ENCODE measurements at places on chromosomes 7 and 10.

- no peak for DNase-seq
These were observed 125.7 kb downstream of the ADCY1 start for GRCh38 chr7:45699726-45700390.

DNA sequence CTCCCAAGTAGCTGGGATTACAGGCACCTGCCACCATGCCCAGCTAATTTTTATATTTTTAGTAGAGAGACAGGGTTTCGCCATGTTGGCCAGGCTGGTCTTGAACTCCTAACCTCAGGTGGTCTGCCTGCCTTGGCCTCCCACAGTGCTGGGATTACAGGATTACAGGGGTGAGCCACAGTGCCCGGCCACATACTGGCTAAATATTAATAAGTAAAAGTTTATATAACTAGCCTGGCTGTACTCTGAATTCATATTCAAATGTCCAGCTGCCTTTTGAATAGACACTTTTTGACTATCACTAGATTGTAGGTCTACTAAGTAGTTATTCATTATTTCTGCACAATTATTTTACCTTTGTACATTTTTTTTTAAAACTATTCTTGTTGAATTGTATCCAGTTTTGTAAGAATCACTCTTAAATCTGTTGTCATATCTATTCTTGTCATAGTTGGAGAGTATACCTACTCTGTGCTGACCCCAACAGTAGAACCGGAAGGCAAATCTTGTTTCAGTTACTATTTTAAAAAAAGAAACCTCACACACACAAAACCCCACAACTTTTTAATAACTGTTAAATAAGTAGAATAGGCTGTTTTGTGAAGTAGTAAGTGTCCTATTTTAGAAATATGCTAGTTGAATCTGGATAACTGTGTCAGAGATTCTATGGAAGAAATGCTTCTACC, 29.6 kb downstream of the MINPP1 start:
- no peak for DNase-seq

DNA sequence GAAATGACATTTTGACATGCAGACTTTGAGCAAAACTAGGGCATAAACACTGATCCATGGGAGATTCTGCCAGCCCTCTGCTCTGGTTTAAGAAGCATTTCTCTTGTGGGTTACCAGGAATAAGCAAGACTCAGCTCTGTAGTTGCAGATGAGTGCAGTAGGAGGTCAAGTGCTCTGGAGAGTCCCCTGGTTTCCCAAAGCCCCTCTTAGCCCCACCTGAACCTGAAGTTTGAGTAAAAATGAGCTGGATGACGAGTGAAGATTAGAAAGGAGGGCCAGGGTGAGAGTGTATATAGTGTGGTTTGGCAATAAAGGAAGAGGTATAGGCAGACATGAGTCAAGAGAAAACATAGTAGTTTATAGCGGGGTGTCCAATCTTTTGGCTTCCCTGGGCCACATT, 220.3 kb downstream of the ARL4A start:
- DNase-seq = no peak

GRCh38 chr10:93124580-93125318, 51.1 kb downstream of the CYP26A1 start:
- no peak for DNase-seq

DNA sequence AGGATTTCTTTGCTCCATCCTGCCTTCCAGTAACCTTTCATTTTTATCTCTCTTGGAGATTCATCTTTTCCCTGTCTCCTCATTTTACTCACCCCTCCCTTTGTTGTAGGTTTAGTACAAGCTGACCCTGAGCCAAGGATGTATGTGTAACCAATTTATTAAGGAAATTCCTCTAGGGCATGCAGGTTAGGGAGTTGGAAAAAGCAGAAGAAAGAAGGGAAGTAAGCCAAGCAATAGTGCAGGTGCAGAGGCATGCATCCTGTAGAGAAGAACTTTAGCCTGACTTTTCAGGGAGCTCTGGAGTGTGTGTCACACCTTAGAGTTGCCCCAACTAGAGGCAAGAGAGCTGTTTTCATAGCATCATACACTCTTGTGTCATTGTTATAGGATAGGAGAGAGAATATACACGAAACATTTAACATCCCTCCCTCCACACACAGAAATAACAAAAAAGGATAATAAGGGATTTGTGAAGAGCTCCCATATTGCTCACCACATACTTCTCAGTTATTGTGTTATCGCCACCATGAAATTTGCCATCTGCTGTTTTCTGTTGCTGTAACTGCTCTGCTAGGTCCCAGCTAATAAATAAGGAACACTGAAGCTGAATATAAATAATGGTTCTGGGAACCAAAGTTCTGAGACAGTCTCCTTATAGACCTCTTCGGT, 21.8 kb upstream of the SEMA3C start:
- no peak for DNase-seq

- no peak for DNase-seq
These were observed 12.5 kb upstream of the HERPUD2 start for GRCh38 chr7:35707422-35707821.

GRCh38 chr7:158300427-158300826, 287.2 kb downstream of the PTPRN2 start:
- DNase-seq = no peak

- no peak for DNase-seq
These were observed 11.4 kb downstream of the PWWP2B start for GRCh38 chr10:132408367-132408781.

DNA sequence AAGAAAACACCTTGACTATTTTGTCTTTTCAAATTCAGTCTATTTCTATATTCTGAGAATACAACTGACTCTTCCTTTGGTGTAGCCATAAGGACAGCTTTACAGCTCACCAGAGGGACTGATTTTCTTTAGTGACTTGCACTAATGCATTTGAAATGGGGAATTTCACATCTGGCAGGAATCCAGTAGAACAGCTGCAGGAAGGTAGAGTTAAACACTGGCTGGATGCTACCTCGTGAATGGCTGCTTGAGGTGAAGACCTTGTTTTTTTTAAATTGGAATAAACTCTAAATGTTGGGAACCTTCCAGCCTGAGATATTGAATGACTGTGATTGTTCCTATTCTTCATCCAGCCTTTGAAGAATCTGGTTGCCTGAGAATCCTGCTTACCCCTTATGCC, 139.5 kb upstream of the STK17A start:
- no peak for DNase-seq

DNA sequence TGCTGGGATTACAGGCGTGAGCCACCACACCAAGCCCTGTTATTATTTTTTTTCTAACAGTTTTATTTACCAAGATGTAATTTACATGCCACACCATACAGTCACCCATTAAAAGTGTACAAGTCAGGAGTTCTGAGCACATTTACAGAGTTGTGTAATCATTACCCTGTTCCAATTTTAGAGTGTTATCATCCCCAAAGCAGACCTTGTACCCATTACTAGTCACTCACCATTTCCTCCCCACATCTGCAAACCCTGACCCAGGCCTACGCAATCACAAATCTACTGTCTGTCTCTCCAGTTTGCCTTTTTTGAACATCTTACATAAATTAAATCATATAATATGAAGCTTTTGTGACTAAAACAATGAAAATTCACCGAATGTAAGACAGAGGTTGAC, 402.9 kb upstream of the FOXK1 start:
- DNase-seq = no peak

DNA sequence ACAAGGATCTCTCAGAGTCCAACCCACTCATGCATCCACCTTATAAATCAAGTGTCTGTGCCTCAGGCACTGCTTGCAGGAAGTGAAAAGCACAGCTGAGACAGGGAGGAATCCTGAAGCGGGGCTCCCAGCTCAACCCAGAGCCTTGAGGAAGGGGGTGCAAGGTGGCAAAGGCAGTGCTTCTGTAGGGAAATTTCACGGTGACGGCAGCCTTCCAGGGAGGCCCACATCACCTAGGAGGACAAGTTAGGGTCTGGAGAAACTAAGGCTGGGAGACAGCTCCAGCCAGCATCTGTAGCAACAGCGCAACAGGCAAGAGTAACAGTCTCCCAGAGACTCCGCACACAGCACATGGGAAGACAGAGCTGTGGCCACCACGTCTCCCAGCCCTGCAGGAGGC, 2.7 kb downstream of the AOC1 start:
- DNase-seq = no peak

DNA sequence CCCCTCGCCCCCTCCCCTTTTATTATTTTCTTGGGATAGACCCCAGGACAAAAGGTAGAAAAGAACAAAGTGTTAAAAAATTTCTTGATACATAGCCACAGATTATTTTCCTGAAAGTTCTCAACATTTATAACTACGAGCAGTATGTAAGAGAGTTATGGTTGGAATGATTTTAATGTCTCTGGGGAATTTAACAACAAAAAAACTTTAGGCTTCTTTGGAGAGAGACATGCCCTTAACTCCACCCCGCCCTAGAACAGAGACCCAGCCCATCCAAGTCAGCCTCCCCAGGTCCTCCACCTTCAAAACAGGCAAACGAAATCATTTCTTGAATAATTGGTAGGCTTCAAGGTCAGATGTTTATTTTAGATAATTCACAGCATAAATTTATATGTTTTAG, 97.1 kb downstream of the TCF7L2 start:
- no peak for DNase-seq

GRCh38 chr10:103595933-103596726, 102.6 kb downstream of the NEURL1 start:
- DNase-seq = no peak

DNA sequence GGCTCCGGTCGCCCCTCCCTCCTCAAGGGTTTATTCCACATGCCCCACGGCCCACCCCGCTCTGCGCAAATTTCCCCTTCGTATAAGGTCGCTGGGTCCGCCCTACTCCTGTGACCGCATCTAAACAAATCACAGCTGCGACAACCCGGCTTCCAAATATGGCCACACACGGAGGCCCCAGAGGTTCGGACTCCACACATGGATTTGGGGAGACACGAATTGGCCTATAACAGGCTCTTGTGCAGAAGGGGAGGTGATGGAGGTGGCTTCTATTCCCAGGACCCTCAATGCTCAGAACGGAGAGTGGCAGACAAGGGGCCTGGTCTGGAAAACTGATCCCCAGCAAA, 90.1 kb downstream of the FOXL3 start:
- no peak for DNase-seq

DNA sequence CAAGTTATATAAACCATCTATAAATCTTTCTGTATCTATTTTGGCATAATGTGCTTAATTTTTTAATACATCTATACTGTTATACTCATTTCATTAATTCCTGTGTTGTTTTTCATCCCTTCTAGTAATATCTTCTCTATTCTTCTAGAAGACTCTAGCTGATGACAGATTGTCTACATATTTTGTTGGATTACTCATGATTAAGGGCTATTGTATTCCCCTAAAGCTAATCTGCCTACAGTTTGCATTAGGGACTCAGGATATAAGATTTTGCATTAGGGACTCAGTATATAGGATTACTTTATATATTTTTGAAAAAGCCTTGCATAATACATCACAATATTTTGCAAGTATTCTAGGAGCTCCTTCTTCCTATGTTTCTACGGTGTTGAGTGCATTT, 8.3 kb upstream of the SEMA3A start:
- DNase-seq = no peak

GRCh38 chr7:34846976-34847375, 189.0 kb downstream of the NPSR1 start:
- DNase-seq = no peak

GRCh38 chr7:30458311-30458710, 20.3 kb downstream of the NOD1 start:
- no peak for DNase-seq

DNA sequence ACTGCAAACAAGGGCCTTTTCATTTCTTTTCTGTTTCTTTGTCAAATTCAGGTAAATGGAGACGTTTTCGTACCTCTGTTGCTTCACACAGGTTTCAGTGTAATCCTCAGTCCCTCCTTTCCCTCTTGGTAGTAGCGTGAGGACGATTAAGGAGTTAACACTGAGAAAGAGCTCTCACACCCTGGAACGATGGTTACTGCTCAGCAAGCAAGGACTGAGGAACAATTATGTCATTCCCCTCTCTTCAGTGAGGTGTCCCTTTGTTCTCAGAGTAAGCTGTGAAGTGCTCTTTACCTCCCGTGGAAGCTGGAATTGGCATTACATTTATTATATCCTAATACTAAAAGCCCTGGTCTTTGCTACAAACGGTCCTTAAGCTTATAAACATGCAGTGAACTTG, 95.9 kb downstream of the FANK1 start:
- no peak for DNase-seq

Data from effector memory CD4-positive, alpha-beta T cell (primary cell).